ENCODE measurements at places on chromosomes 13 and 19. TPM values are rescaled to one million over a fixed set of nuclear protein-coding genes. Genes with fewer than 3 reads are reported as not detected.

The PRSS57 gene
- not detected for total RNA-seq

The DCLK1 gene
- 64.3 TPM for total RNA-seq

DNA sequence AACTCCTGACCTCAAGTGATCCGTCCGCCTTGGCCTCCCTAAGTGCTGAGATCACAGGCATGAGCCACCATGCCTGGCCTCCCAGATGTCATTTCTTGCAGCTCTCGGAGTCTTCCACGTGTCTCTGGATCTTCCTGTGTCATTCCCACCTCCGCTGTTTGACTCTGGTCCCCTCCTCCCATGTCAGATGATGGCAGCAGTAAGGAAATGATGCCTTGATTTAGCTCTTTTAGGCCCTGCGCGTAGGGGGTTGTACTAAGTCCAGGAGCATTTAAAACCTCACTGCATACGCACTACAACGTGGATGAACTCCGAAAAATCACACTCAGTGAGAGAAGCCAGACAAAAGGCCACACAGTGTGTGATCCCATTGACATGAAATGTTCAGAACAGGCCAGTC is 113.1 kb downstream of the GNG7 start:
- ATAC-seq: no peak

GRCh38 chr19:4573682-4574081 is 14.2 kb upstream of the SEMA6B start:
- no peak for ATAC-seq

DNA sequence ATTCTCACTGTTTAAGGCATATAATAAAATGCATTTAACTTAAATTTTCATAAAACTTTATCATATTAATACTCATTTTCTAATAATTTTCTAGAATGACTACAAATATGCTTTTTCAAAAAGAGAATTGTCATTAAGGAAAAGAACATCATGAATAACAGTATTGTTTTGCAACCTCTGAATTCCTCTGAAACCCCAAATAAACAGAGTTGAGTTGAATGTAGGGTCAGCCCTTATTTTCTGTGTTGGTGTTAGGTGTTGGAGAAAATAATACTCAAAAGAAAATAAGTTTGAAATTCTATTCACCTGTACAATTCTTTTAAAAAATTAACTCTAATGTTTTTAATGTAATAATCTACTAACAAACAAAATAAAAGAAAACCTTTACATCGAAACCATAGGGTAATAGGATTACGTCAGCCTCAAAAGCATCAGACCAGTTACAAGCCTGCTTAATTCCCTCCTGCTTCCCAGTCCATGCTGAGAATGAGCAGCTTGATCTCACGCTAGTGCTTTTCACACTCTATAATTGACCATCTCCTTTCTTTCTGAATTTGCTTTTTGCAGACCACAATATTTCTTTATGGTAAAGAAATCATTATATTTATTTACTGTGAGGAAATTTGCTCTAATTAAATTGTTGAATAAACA is 160.9 kb downstream of the PCDH9 start:
- no peak for ATAC-seq

DNA sequence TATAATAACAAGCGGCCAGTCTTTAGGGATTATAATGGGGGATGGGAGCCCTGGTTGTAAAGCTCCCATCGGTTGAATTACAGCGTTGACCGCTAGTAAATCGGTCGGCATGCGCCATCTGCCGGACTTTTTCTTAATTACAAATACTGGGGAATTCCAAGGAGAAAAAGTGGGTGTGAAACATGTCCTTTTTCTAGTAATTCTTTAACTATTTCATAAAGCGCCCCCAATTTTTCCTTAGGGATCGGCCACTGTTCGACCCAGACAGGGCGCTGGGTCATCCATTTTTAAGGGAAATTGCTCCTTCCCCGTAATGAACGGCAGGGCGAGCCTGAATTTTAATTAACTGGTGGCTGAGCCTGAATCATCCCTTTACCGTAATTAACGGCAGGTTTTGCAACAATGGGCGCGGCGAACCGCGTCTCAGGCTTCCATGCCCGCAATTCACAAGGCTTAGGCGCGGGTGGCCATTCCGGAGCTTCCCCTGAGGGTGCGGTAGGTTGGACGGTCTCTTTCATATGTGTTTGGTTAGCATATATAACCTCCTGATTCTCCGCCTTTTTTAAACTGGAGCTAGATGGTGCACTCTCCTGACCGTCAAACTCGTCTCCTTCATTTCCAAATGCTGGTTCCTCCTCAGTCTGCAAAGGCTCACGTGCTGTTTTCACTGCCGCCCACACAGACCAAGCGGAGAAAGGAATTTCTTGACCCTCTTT is 30.2 kb upstream of the EVI5L start:
- peak; percentile 55 for ATAC-seq

The SMIM24 gene
- total RNA-seq: 0.44 TPM

- no peak for ATAC-seq
Measured at GRCh38 chr19:40928850-40929249, 46.8 kb upstream of the CYP2A7 start.

The CPAMD8 gene
- 0.36 TPM for total RNA-seq

DNA sequence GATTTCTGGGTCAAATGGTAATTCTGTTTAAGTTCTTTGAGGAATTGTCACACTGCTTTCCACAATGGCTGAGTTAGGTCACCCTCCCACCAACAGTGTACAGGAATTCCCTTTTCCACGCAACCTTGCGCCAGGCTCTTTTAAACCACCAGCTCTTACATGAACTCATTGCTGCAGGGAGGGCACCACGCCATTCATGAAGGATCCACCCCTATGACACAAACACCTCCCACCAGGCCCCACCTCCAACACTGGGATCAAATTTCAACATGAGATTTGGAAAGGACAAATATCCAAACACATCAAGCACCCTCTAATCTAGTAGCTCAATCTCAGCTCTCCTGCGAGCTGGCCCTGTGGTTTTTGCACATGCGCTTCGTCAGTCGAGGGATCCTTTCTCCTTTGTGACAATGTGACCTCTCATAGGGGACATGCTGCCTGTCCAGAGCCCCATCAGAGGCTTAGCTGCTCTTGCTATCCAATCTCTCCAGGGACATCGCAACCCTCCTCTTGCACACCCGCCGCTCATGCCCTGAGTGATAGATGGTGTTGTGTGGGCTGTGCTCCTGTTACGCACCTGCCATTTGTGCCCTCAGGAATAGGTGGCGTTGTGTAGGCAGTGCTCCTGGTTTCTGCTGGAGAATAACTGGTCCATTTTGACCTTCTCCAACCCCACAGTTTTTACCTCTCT is 328.0 kb downstream of the UQCRFS1 start:
- ATAC-seq: no peak

The HTR2A gene
- 6.0 TPM for total RNA-seq

- no peak for ATAC-seq
Measured at GRCh38 chr19:15466851-15467733, 2.7 kb upstream of the RASAL3 start.

The KLK15 gene
- total RNA-seq: 0.36 TPM

The URI1 gene
- total RNA-seq: 78.8 TPM

GRCh38 chr13:57716295-57716694 is 84.8 kb downstream of the PCDH17 start:
- ATAC-seq: no peak

DNA sequence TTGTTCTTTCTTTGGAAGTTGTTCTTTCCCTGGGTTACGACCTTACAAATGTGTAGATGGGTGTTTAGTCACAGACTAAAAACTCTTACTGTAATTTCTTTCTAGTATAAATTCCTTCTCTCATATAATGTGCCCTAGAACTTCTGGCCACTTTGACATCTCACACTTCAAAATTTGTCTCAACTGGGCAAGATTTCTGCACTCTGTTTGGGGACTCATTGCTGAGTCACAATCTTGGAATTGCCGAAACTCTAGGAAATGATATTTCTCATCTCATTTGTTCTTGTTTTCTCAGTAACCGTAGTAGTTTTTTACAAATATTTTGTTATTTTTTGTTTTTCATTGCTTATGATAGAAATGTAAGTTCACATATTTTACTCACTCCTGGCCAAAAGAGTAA is 2523.2 kb upstream of the PCDH20 start:
- ATAC-seq: no peak

DNA sequence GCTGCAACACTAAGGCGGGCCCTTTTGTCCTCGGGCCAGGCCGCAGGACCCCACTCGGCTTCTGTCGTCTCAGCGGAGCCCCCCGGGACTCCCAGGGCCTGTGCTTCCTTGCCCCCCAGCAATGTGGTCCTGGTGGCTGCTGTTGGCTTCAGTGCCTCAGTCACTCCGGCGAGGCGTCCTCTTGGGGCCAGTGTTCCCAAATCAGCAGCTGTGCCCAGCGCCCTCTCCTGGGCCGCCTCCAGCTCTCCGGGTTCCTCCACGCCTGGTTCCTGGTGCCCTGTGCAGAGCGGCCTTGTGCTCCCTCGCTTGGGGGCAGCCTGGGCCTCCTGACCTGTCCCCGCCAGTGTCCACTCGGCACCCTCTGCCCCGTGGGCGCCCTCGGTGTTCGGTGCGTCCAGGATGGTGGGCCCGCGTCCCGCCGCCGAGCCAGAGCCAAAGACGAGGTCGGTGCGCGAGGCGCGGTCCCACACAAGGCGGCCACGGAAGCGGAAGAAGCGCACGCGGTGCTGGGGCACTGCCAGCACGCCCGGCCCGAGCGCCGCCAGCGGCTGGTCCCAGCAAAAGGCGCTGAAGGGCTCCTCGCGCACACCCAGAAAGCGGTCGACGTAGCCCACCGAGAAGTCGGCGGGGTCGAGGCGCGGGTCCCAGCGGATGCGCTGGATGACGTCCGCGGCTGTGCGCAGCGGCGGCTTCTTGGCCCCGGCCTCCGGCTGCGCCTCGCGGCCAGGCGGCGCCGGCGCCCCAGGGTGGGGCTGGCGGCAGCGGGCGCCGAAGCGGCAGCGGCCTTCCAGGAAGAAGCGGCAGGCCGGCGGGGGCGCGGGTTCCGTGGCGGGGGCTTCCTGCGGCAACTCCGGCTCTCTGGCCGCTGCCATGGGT is 685 bp downstream of the LENG9 start:
- peak; percentile 6 for ATAC-seq

DNA sequence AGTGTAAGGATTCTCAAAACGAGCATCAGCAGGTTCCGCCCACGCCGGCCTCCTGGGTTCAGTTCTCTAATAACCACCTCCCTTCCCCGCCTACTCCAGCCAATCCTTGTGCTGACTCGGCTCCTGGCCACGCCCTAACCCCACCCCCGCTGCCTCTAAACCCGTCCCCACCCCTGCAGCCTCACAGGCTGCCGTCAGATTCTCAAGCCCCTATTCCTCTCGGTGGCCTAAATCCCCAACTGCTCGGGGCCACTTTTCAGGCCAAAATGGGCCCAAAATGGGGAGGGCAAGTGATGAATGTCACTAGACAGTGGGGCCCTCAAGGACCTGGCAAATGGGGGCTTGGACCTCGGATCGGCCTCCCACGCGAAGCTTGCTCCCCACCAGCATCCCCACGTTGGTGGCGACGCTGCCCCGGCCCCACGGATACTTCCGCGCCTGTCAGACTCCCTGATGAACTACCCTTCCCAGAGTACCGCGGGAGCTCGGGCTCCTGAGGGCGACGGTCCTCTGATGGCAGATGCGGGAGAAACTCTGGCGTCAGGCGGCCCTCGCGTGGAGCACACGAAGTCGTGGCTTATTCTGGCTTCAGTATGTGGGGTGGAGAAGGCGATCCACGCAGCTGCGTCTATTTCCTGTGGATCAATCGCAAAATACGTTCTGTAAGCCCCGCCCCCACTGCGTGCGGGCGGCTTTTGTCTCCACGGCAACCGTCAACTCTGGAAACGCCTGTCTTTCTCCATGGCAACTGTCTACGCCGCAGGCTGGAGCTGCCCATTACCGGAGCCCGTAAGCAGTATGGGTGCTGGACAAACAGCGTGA is 24.8 kb downstream of the ZNF473 start:
- peak; percentile 93 for ATAC-seq

The GATAD2A gene
- 19.3 TPM for total RNA-seq

DNA sequence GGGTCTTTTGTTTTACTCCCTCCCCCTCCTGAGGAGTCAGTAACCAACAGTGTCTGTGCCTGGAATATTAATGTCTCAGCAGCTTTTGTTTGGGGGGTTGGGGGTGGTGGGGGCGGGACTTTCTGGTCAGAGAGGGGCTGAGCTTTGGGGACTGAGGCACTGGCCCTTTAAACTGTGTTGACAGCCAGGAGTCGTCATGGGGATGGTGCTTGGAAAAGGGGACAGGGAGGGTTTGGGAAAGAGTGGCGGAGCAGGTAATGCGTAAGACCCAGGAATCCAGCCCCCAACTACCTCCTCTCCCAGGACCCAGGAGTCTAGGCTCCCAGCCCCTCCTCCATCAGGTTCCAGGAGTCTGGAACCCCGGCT is 5.2 kb downstream of the CADM4 start:
- ATAC-seq: peak; percentile 14

DNA sequence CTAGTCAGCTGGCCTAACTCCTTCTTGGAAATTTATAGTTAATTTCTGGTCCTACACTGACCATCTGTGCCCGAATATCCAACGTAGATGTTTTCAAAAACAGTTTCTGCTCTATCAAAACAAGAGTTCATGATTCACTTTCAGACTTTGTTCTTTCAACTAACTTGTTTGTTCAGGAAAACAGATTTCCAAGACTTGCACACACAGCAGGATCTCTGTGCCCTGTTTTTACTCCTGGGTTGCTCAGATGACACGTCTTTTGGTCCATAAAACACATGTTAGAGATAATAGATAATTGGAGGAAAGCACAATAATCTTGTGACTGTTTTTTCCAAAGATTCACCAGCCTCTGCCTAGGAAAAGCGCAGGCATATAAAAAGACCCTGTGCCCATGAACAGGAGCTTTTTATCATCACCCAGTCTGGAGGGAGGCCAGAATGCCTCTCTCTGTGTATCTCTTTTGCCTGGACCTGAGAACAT is 218.0 kb downstream of the IRS2 start:
- no peak for ATAC-seq

- ATAC-seq: no peak
Measured at GRCh38 chr13:51643882-51644281, 59.6 kb downstream of the WDFY2 start.

The SIAH3 gene
- 0.27 TPM for total RNA-seq

- no peak for ATAC-seq
Measured at GRCh38 chr19:7559102-7559501, 23.6 kb downstream of the PNPLA6 start.

DNA sequence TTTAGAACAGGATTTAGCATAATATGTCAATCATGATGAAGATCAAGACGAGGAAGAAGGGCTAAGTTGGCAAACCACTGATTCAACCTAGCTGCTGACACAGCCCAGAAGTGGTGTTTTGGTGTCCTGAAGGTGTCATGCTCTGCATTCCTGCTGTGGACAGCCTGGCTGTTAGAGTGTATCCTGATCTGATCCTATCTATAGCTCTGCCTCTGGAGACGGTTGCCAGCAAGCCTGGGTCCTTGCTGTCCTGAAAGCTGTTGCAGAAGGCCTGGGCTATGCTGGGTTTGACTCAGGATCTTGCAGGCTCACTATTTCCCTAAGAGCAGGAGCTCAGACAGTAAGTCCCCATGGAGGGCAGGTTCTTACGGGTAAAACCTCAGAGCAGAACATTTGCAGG is 416.4 kb downstream of the TSHZ3 start:
- ATAC-seq: no peak

The MAG gene
- total RNA-seq: not detected

The TUBA3C gene
- total RNA-seq: 0.16 TPM
